ENCODE measurements at places on chromosomes 7 and 10. TPM values are rescaled to one million over a fixed set of nuclear protein-coding genes. Genes with fewer than 3 reads are reported as not detected.

- no peak for DNase-seq
These were observed 109.2 kb downstream of the CTTNBP2 start for GRCh38 chr7:117764031-117764430.

TSPAN12 gene
- total RNA-seq: 20.3 TPM

DNA sequence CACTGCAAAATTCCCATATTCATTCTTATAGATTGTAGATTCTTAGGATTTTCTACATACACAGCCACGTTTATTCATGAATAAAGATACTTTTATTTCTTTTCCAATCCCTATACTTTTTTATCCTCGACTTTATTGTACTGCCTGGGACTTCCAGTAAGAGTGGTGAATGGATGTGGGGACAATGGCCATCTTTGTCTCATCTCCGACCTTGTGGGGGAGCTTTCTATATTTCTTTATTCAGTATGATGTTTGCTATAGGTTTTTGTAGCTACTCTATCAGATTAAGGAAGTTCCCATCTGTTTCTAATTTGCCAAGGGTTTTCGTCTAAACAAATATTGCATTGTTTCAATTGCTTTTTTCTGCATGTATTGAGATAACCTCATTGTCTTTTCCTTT, 184.3 kb downstream of the FOXP2 start:
- DNase-seq: no peak

SLC26A3 gene
- not detected for total RNA-seq

GRCh38 chr10:29345910-29346209, 57.0 kb downstream of the LYZL1 start:
- DNase-seq: no peak

DNA sequence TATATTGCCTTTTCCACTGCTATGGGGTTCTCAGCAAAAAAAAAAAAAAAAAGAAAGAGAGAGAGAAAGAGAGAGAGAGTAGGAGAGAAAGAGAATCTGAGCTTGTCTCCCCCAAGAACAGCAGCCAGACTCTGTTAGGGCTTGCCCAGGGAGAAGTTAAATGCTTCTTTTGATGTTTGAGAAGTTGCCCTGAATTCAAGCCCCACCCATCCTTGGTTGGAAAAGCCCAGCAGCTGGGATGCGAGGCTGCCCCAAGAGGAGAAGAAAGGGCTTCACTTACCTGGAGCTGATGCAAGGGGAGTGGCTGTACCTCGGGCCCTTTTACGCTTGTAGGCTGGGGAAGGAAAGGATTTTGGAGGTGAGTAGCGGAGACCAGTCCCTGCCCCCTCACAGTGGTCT, 20.9 kb upstream of the MGMT start:
- no peak for DNase-seq

DNA sequence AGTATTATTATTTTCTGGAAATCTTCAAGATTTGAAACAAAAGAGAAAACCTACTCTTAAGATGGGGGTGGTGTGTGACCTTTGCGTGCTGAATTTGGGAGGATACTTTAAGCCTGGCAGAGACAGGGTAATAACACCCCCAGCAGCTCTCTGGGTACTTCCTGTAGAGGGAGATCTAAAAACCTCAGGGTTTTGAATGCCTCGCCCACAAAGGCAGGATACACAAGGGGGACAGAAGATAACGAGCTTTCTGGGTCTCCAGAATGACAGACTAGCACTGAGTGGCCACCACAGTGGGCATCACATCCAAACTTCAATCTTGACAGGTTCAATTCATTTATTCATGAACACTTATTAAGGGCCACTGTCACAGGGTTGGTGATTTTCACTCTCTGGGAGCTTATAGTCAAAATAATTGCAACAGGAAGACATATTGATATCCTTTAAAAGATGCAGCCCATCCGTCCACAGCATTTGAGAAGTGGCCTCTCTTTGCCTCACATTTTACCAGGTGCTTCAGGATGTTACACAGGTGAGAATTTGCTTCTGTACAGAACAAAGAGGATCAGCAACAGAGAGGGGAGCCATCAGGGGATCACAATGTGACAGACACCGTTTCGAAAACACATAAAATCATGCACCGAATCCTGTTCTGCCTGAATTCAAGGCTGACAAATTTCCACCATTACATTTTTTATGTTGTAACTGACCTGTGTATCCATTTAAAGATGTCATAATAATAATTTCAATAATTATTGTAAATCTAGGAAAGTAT, 14.3 kb downstream of the CPA1 start:
- no peak for DNase-seq

CYP2W1 gene
- not detected for total RNA-seq

DNA sequence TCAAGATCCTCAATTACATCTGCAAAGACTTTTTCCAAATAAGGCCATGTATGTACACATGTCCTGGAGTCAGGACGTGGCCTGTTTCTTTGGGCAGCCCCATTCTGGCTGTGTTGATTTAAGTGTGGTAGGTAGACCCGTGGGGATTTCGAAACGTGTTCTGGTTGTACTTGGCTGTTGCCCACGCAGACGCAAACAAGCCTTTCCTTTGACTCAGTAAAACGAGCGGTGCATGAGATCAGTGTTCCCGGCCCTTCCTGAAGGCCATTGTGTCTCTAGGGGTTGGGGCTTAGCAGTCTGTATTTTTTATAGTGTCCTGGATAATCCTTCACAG, 64.8 kb upstream of the DNAJB6 start:
- DNase-seq: no peak

GRCh38 chr7:102450242-102450641, 14.4 kb downstream of the ALKBH4 start:
- no peak for DNase-seq

DNA sequence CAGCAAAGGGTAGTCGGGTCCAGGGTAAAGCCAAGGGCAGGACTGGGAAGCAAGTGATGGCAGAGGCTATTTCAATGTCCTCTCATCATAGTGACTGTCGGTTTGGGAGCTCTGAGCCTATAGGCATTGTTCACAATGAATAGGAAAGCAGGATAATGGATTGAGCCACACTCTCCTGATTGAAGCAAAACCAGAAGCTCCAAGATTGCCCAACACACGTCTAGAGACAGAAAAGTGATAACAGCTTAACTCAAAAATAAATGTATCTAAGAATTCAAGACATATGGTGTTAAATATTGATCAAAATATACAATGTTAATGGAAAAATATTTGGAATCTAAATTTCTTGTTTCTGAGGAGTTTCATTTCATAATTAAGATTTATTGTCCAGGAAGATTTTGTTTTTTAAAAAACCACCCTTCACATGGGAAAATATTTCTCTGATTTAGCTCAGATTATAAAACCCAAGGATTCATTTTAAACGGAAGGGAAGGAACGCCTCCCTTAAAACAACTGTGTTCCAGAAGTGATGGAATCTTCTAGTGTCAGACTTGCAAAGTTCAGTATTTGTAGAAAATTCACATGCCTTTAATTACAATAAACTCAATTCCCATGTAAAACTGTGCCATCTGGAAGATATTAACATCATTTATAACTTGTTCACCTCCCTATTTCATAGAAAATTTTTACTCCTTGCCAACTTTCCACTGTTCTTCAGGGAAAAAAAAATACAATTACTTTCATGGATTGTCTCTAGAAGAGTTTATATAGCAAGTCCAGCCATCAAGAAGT, 54.5 kb downstream of the NRP1 start:
- DNase-seq: no peak

GRCh38 chr7:147400221-147400689, 1190.3 kb upstream of the C7orf33 start:
- no peak for DNase-seq

- DNase-seq: no peak
These were observed 24.4 kb downstream of the GLI3 start for GRCh38 chr7:42212541-42213090.

NFE2L3 gene
- 2.8 TPM for total RNA-seq

PRKCQ gene
- total RNA-seq: 24.0 TPM

GRCh38 chr10:51311228-51311627, 236.9 kb downstream of the PRKG1 start:
- DNase-seq: no peak

GRCh38 chr10:59006511-59007306, 169.7 kb upstream of the PHYHIPL start:
- DNase-seq: no peak

RAMP3 gene
- 0.62 TPM for total RNA-seq

GRCh38 chr10:110774069-110775019, 97.4 kb upstream of the PDCD4 start:
- DNase-seq: no peak

CCL24 gene
- total RNA-seq: not detected

DNA sequence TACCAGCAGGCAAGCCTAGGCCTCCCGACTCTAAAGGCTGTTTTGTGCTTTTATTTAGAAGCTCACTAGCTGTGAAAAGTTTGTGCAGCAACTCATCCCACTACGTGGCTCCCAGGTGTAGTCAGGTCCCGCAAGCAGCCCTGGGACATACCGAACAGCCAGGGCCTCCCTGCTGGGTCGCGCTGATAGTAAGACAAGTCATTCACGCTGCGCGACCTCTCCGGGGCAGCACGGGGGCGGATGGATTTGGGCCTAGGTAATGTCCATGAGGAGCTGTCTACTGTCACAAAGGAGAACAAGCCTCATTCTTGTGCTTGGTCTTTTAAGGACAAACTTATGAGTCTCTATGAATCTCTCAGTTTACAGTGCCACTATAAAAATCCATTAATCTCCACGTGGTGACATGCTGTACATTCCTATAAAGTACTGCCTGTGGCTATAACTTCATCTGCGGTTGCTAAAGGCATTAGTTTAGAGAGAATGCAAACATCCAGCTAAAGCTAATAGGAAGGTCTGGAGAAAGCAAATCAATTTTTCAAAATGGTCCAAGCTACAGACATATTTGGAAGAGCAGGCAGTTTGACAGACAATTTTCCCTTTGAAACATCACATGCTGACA, 546.8 kb downstream of the PHTF2 start:
- DNase-seq: no peak

- DNase-seq: no peak
These were observed 138.9 kb downstream of the EGFR start for GRCh38 chr7:55157764-55158105.

GSTO1 gene
- 121 TPM for total RNA-seq

DNA sequence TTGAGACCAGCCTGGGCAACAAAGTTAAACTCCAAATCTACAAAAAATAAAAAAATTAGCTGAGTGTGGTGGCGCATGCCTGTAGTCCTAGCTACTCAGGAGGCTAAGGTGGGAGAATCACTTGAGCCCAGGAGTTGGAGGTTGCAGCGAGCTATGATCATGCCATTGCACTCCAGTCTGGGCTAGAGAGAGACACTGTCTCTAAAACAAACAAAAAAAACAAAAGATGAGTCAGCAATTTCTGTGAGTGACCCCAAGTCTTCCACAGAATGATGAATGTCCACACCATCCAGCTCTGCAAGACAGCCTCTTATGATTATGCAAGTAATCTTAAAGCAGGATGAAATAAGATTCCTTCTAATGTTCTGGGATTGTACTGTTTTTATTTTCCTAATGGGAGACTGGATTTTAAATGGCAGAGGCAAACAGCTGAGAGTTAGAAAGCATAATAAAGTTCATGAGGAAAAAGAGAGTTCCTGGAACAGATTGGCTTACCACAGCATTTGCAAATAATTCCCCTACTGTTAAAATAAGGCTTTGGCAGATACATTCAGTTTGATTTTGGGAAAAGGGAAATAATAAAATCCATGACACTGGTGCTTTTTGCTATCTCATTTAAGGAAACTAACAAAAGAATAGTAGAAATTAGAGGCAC, 18.9 kb upstream of the PRKAR2B start:
- DNase-seq: no peak

- no peak for DNase-seq
These were observed 81.6 kb downstream of the DNAJB6 start for GRCh38 chr7:157418204-157419034.

- DNase-seq: no peak
These were observed 74.4 kb upstream of the PDZD8 start for GRCh38 chr10:117449636-117450035.

DNA sequence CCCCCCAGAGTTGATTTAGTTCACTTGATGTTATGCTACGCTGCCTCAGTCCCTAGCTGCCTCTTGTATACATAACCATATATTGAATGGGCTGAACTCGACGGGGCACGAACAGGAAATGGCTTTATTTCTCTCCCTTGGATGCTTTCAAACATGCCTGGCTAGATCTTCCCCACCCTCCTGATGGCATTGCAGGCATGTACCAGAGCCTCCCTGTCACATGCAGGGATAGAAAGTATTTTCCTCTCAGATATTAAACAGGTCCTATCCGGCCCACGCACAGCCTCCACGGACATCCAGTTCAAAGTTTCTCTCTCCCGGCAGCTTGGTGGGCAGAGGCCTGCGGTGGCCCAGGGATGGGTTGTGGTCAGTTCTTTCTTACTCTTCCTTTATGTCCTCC, 422.1 kb downstream of the RPS24 start:
- DNase-seq: no peak

TMEM229A gene
- total RNA-seq: 0.26 TPM

DNA sequence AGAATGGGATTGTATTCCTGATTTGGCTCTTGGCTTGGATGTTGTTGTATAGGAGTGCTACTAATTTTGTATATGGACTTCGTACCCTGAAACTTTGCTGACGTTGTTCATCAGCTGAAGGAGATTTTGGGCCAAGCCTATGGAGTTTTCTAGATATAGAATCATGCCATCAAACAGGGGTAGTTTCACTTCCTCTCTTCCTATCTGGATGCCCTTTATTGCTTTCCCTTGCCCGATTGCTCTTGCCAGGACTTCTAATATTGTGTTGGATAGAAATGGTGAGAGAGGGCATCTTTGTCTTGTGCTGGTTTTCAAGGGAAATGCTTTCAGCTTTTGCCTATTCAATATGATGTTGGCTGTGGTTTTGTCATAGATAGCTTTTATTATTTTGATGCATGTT, 92.3 kb downstream of the CCDC7 start:
- no peak for DNase-seq

- DNase-seq: no peak
These were observed 67.4 kb downstream of the ZNF92 start for GRCh38 chr7:65441010-65441409.

- DNase-seq: no peak
These were observed 349.1 kb upstream of the GALNT17 start for GRCh38 chr7:70782796-70783195.

DNA sequence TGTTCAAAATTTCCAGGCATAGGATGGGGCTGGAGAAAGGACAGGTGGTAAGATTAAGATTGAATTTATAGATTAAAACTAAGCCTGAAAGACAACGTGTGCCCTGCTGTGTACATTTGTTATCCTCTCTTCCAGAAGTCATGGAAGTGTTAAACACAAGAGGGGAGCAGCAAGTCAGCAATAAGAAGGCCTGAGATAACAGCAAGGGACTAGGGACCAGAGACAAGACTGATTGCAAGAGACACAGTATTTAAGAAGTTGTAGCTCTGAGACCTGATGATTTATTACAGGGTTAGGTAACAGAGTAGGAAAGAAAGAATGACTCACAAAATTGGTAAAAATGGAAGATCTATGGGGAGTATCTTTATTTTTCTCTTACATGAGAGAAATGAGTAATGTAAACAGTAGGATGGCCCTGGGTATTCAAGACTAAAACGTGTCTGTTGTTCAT, 55.7 kb upstream of the COL1A2 start:
- DNase-seq: no peak

GRCh38 chr10:83248106-83248631, 891.1 kb upstream of the GHITM start:
- no peak for DNase-seq

GRCh38 chr10:21919906-21920305, 83.6 kb downstream of the DNAJC1 start:
- no peak for DNase-seq

MYH16 gene
- total RNA-seq: not detected

GRCh38 chr10:633279-634245, 55.9 kb downstream of the DIP2C start:
- no peak for DNase-seq

Data from endothelial cell (in vitro differentiated cells).